ENCODE measurements at places on chromosomes 2 and 18. TPM values are rescaled to one million over a fixed set of nuclear protein-coding genes. Genes with fewer than 3 reads are reported as not detected.
A peak's percentile ranks its signal among the peaks of the same experiment; 100 is the strongest.

- no peak for DNase-seq
Measured at GRCh38 chr2:82848285-82848684, 1610.8 kb downstream of the SUCLG1 start.

DNA sequence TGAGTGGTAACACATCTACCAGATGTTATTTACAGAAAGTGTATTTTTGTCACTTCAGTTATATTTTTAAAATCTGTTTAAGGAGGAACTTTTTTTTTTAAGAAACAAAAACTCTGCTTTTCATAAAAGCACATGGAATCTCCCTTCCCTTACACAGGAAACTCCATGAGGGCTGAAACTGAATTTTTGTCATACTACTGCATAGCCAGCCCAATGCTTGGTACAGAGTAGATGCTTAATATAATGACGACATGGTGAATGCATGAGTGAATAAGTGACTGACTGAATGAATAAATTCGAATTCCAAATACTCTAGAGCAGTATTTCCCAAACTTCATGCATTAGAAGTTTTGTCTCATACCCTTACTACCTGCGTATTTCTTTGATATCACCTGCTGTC, 86.5 kb downstream of the ROCK2 start:
- no peak for DNase-seq

DNA sequence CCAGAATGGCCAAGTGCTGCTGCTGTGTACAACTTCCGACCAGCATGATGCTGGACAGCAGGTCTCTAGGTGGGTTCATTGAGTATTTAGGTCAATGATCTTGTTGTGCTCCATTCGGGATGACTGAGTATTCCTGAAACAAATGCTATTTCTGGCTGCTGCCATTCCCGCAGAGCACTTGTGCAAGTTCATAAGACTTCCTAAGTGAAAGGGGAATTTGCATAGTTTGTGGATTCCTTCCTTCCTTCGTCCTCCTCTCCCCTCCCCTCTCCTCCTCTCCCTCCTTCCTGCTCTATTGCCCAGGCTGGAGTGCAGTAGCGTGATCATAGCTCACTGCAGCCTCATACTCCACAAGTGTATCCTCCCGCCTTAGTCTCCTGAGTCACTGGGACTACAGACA, 40.4 kb downstream of the LDLRAD4 start:
- no peak for DNase-seq

DNA sequence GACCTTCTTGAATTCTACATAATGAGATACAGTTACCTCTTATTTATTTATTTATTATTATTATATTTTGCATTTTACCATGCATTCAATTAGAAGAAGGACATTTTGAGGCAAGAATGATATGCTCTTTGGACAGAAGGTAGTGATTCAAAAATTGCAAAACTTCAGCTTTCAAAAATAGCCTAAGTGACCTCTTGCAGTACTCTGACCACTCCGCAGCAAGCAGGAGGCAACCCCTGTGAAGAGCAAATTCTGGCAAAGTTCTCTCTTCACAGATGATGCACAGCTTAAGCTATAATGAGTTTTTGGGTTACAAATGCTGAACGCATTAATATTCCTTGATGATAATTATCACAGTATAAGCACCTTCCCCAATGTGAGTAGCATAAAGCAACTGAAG, 170.0 kb downstream of the ZNF521 start:
- no peak for DNase-seq

GRCh38 chr2:201643216-201643890, at the start of gene TMEM237:
TSS of gene TMEM237 (minus strand) at chr2:201643503. CDS start at chr2:201643400, 103 bp downstream.
- DNase-seq, result peak; percentile 29

DNA sequence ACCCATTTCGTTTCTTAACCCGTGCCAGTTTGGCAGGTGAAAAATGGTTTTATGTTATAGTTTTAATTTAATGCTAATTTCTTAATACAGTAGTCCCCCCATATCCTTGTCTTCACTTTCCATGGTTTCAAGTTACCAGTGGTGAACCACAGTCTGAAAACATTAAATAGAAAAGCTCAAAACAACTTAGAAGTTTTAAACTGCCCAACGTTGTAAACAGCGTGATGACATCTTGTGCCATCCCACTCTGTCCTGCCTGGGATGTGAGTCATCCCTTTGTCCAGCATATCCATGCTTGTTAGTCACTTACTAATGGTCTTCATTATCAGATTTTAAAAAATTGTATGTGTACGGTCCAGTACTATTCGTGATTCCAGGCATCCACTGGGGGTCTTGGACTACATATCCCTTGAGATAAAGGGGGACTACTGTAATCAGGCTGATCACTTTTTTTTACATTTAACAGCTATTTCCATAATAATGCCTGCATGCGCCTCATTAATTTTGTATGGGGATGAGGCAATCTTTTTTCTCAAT, 31.9 kb downstream of the SLC66A3 start:
- DNase-seq, result no peak

DNA sequence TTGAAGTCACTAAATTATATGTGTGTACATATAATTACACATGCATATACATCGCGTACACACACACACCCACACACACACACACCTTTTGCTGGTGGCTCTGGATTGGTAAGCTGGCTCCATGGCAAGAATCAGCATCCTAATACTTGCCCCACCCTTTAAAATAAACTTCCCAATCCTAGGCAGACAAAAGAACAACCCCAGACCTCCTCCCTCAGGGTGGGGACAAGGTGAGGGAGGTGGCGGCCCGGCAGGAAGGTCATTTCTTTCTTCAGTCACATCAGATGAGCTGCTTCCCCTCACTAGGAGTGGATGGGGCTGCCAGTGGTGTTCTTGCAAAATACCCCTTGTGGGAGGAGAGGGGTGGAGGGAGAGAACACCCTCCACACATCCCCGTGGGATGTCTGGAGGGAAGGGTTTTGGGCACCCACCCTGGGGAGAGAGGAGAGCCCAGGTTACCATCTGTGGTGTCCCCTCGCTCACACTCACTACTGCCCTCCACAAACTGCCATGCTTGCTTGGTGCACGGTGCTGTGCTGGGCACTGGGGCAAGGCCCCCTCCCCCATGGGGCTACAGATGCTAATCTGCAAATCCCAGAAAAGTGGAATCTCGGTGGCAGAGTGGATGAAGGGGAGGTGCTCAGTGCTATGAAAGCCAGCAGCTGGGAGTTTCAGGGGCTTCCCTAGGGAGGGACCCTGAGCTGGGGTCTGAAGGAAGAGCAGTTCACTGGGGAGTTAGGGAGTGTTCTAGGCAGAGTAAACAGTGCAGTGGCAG, 64.0 kb downstream of the ODC1 start:
- no peak for DNase-seq

DNA sequence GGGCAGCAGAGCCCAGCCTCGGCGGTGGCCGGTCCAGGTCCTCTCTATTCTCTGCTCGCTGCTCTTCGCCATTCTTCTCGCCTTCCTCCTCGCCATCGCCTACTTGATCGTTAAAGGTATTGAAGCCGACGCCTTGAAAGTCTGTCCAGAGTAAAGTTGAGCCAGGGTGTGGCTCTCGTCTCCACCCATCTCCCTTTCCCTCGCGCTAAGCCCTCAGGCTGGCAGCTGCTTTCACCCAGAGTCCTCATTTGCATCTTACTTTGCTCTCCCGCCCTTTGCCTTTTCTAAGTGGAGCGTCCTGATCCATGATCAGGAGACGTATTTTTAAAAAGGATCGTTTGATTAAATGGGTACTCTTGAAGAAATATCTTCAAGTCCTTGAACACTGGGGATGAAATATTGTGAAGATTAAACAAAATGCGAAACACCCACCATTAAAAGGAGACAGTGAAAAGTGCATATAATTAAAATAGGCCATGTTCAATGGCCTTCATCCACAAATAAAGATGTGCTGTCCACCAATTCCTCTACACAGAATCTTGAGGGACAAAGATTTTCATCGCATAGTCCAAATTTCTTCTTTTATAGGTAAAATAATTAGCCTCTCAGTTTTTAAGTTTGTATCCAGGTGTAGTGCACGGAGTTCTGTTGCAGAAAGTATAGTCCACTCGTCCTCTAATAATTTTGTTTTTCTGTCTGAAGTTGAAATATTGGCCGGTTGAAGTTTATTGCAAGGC, 657 bp downstream of the ARL6IP6 start:
- DNase-seq, result no peak

- DNase-seq, result no peak
Measured at GRCh38 chr2:47236503-47237215, 81.6 kb upstream of the STPG4 start.

DNA sequence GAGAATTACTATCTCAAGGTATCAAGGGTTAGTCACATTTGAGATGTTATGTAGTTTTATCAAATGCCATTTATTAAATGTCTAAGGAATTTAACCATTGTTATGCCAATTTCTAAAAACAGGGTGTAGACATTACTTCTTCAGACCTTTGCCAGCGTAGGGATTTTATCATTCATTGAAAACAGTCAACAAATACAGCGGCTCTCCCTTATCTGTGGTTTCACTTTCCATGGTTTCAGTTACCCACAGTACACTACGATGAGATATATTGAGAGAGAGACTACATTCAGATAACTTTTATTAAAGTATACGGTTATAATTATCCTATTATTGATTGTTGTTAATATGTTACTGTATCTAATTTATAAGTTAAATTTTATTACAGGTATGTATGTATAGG, 234.7 kb downstream of the TMX3 start:
- DNase-seq, result no peak

DNA sequence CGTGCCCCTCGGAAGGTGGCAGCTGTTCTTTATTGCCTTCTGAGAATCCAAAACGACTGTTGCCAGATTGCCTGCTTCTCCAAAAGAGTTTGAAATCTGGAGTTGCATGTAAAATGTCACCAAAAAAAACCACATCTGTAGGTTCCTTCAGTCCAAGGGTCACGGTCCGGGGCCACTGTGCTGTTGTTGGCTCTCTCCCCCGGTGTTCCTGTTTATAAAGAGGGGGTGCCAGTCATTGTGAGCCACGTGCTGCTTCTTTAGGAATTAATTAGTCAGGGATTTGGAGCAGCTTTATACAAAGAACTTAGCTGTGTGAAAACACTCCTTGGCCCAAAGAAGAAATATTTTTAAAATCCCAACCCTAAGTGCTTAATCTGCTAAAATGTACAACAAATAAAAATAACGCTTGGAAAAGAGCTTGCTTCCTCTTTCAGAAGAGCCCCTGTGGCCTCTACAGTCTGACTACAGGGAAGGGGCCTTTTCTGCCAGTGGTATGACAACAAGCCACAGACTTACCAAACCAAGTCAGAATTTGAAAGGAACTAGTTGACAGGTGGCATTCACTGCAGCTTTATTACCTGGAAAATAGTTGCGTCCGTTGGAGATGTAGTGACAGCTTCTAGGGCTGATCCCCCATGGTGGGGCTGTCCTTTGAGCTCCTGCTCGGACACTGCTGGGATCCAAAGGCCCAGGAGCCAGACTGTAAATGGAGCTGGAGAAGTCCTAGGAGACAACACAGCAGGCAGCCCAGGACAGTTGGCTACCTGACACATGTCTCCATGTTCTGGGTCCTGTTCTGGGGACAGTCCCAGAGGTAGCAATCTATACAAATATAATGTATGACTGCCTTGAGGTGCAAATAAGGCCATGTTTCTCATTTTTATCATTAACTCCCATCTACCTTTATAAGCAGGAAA, 84.5 kb upstream of the SLC1A4 start:
- DNase-seq, result no peak

GRCh38 chr2:100107906-100108647, 34.3 kb downstream of the AFF3 start:
- DNase-seq, result no peak

DNA sequence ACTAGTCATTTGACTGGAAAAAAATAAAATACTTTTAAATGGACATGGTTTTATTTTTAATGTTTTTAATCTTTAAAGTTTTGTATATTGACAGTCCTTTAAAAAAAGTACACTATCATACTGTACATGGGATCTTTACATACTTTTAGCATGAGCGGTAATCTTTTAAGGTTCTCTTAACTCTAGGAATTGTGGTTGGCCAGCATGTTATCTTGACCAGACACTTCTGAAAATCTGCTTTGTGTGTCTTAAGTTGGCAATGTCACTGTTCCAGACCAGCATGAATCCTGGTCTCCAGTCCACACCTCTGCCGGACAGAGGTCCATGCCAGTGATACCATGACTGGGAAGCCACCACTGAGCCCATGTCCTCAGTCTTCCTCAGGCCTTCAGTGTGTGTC, 17.7 kb downstream of the ITGB1BP1 start:
- no peak for DNase-seq

GRCh38 chr2:39408351-39409136, 28.5 kb downstream of the MAP4K3 start:
- DNase-seq, result no peak

- peak; percentile 90 for DNase-seq
Measured at GRCh38 chr2:55049043-55049820, 1.0 kb downstream of the RTN4 start.

DNA sequence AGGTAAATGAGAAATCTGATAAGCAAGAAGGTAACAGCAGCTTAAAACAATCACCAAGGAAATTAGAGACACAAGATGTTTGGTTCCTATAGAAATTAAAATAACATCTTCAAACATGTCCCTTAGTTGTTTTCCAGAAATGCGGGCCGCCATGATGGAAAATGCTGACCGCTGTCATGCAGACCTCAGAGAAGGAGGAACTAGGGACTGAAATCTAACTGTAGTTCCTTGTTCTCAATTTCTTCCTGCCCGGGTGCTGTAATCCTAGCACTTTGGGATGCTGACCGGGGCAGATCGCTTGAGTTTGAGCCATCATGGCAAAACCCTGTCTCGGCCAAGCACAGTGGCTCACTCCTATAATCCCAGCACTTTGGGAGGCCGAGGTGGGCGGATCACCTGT, 51.1 kb downstream of the TEX51 start:
- no peak for DNase-seq

- DNase-seq, result peak; percentile 46
Measured at GRCh38 chr18:58045242-58046092, 1.4 kb downstream of the NEDD4L start.

GRCh38 chr2:67604360-67604759, 207.2 kb downstream of the ETAA1 start:
- no peak for DNase-seq

GRCh38 chr2:152646775-152647174, 70.5 kb downstream of the PRPF40A start:
- no peak for DNase-seq

GRCh38 chr2:98577313-98577712, 31.0 kb downstream of the COA5 start:
- DNase-seq, result no peak

GRCh38 chr2:189012351-189012750, 38.2 kb downstream of the COL3A1 start:
- no peak for DNase-seq

The CROCC2 gene
- total RNA-seq, result 0.09 TPM

The CYP26B1 gene
- total RNA-seq, result 2.2 TPM

The RGPD4 gene
- total RNA-seq, result not detected

The LRRTM1 gene
- total RNA-seq, result 1.2 TPM

The CYTIP gene
- total RNA-seq, result 10.7 TPM

The LYPD1 gene
- total RNA-seq, result 14.6 TPM

The RNF144A gene
- total RNA-seq, result 15.4 TPM

The LYG1 gene
- 1.6 TPM for total RNA-seq

The SATB2 gene
- 6.4 TPM for total RNA-seq

The ABCB6 gene
- total RNA-seq, result 65.8 TPM

The SH3RF3 gene
- 11.5 TPM for total RNA-seq

The MYO3B gene
- total RNA-seq, result 0.23 TPM

The LCLAT1 gene
- 40.7 TPM for total RNA-seq

The RUFY4 gene
- 0.17 TPM for total RNA-seq

The DYTN gene
- not detected for total RNA-seq

The IL18RAP gene
- 1.6 TPM for total RNA-seq

The SLC40A1 gene
- 271 TPM for total RNA-seq

The MOCOS gene
- total RNA-seq, result 7.5 TPM

All from mucosa of gallbladder (tissue), 1 donor.